ENCODE measurements at places on chromosomes 16 and 17.

DNA sequence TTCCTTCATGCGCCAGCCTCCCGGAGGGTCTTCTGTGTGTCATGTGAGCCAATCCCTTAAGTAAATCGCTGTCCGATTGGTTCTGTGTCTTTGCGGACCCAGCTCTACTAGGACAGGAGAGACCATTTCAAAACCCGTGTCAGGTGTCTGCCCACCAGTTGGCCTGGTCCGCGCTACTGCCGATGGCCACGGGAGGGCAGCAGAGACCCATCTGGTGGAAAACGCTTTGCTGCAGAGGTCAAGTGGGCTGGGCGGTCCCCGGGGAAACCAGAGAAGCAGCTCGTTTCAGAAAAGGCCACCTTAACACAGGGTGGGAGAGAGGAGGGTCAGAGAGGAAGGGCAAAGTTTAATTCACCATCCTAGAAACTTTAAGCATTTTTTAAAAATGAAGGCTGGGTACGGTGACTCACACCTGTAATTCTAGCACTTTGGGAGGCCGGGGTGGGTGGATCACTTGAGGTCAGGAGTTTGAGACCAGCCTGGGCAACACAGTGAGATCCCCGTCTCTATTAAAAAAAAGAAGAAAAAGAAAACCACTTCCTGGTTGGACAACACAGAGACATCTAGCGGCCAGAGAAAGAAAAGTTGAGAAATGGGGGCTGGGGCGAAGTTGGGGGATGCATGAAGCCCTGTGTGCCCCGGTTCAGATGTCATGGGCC lies 2.8 kb upstream of the CIBAR2 start:
- peak; percentile 33 for DNase-seq

DNA sequence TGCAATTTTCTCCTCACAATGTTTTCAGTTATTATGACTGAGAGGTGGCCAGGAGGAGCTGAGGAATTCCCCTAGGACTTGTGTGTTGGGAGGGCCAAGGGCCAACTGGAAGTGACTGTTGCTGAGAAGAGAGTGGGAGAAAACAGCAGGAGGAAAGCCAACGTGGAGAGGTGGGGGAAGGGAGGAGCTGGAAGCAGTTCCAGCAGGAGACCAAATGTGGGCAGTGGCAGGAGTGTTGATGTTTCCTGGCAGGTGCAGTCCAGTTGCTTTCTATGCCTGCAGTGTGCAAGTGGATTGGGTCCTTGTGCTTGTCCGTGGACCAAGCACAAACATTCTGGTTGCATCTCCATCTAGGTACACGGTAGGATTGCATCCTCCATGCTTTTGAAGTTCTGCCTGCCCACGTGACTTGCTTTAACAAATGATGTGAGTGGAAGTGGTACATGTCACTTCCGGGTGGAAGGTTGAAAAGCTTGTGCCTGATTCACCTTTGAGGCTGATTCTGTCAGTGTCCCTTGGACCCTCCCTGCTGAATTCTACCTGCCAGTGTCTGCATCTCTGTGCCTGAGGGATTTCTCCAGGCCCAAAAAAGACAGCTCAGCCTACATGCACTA lies 54.7 kb upstream of the CRHR1 start:
- DNase-seq, result no peak

DNA sequence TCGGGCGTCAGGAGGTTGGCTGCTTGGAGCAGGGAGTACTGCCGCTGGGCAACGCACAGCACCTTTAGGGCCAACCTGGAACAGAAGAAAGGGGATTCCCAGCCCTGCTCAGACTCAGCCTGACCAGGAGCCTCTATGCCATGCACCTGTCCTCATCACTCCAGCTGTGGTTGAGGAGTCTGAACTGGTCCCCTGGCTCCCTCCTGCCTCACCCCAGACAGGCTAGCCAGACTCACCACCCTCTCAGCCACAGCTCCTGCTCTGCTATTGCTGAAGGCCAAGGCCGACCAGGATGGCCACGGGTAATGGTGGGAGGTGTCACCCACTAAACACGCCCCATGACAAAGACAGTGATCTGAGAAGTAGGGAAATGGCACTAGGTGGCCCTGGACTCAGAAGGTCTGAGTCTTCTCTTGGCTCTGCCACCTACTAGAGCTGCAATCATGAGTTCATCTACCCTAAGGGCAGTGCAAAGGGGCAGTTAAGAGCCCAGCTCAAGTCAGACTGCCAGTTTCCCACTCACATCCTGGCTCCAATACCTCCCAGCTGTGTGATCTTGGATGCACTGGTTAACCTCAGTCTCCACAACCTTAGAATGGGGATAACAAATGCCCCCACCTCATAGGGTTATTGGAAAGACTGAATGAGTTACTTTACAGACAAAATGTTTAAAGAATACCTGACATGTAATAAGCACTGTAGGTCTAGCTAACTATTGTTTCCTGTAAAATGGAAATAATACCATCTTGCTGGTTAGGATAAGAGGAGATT lies 13.8 kb upstream of the GFAP start:
- no peak for DNase-seq

- DNase-seq, result no peak
Measured at GRCh38 chr16:59605706-59606105, 871.6 kb upstream of the GOT2 start.

DNA sequence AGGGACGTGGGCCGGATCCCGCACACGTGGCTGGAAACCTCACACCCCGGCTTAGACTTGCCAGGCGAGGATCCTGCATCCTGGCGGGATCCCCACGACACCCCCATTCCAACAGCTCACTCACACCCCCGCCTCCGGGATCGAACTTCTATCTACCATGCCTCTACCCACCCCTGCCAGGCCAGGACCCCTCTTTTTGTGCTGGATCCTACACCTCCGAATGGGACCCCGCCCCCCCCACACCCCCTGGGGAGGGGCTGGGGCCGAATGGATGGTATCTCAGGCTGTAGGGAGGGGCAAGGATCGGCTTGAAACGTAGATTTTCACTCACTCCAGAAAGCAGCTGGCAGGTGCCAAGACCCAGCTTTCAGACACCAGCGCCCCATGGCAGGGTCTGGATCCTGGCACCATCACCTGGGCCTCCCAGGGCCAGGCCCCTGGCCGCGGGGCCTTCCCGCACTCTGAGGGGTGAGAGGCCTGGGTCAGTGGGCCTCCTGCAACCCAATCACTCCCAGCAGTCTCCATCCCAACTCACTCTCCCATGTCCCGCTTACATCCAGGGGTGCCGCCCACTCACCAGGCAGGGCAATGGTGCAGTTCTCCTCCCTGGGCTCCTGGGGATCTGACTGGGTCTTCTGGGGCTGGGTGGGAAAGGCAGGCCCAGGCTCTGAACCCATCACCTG lies 6.7 kb downstream of the PRSS36 start:
- DNase-seq, result no peak

GRCh38 chr16:64469906-64470702 lies 651.8 kb downstream of the CDH11 start:
- no peak for DNase-seq

- no peak for DNase-seq
Measured at GRCh38 chr17:44087319-44087718, 16.8 kb downstream of the G6PC3 start.

GRCh38 chr17:72056727-72057290 lies 64.0 kb upstream of the SOX9 start:
- no peak for DNase-seq

- no peak for DNase-seq
Measured at GRCh38 chr17:29903471-29903870, 26.6 kb downstream of the SSH2 start.

GRCh38 chr17:29115961-29116803 lies 64.0 kb downstream of the MYO18A start:
- peak; percentile 28 for DNase-seq

DNA sequence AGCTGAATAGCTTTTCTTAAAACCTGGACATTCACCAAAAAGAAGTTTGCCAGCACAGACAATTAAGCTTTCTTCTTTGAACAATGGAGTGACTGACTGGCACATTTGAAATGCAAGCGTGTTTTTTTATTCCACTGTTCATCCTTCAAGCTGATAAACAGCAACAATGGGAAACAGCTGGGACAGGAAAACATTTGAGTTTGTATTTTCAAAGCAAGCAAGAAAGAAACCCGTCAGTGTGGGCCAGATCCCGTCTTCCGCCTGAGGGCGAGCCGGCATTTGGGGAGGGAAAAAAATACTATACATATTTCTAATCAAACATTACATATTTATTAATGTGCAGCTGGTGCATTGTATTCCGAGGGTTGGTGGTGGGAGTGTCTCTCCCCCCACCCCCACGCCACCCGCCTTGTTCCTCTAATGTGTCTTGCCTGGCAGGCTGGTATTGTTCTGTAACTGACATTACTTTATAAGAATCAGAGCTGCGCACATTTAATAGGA lies 94.3 kb downstream of the CYLD start:
- no peak for DNase-seq

DNA sequence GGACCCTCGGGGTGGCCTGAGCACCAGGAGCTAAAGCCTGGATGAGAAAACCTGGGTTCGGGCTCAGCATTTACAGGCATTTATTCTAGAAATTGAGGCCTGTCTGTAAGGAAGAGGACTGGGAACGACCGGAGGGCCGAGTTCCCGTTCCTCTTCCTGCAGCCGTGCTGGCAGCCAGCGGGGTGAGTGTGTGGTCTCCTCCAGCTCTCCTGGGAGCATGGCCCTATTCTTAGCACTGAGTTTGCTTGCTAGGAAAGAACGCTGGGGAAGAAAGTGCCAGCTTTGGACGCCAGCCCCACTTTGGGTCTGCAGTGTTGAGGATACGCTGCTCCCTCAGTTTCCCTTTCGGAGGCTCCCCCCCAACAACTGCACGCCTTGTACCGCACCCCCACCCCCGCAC lies 49.6 kb downstream of the MGAT5B start:
- no peak for DNase-seq

DNA sequence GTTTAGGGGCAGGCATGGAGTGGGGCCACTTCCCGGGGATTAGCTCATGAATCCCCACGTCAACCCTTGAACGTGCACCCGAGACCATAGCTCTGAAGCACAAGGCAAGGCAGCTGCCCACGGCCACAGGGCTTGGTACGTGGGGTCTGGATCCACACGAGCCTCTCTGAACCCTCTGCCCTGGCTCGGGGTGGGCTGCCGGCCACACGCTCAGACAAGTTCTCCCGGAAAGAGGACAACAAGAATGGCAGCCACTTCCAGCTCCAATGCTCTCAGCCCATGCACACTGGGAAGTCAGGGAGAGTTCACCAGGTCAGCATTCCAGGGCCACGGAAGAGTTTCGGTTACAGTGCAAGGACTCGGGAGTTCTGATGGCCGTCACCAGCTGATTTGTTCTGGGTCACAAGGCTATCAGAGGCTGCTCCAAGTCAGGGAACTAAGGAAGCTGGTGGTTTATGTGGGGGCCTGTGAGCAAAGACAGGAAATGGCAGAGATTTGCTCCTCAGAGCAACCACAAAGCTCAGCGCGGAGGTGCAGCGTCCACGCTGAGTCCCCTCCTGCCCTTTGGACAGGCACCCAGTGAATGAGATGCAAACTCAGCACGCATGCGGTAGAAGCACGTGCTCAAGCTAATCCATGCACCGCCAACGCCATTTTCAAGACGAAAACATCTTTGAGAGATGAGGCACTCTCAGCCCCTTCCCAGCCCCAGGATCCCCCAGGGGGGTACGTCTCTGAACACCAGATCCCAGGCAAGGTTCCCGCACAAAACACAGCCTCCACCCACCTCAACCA lies 356.4 kb downstream of the FOXL1 start:
- no peak for DNase-seq

- no peak for DNase-seq
Measured at GRCh38 chr16:78639775-78640174, 540.3 kb downstream of the WWOX start.

GRCh38 chr17:75864448-75864871 lies 9.3 kb upstream of the WBP2 start:
- DNase-seq, result no peak

- DNase-seq, result no peak
Measured at GRCh38 chr17:47066095-47066494, 87.0 kb upstream of the RPRML start.

- peak; percentile 17 for DNase-seq
Measured at GRCh38 chr16:648071-648780, 939 bp upstream of the WDR90 start.

DNA sequence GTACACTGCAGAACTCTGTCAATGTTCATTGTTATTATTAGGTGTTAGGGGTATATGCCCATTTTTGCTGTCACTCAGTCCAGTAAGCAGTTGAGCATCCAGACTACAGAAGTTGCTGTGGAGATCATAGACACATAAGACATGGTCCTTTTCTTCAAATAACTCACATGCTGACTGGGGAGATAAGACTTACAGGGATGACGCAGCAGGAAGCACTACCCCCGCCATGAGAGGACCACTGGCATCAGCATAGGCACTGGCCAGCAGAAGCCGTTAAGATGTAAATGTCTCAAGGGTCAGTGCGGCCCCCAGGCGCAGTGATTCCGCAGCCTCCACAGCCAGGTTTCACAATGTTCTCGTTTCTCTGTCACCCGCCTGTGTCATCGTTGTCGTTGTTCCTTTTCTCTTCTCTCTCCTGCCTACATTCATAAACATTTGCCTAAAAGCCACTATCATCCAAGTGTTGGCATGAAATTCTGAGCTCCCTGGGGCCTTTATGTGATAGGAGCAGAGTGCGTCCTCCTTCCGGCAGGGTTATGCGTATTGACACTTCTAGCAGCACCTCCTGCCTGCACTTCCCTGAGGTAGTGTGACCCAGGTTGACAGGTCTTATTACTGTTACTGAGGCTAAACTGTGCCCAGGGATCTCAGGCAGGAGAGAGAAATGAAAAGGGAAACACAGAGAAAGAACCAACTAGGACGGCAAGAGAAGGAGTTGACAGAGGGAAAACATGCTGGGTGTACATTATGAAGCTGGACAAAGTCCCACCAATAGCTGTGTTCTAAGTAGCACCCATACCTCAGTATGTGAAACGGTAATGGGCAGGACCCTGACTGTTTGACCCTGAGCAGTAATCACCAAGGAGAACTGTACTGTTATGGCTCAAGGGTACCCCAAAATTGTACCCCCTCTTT lies 17.9 kb downstream of the TANGO6 start:
- DNase-seq, result no peak

DNA sequence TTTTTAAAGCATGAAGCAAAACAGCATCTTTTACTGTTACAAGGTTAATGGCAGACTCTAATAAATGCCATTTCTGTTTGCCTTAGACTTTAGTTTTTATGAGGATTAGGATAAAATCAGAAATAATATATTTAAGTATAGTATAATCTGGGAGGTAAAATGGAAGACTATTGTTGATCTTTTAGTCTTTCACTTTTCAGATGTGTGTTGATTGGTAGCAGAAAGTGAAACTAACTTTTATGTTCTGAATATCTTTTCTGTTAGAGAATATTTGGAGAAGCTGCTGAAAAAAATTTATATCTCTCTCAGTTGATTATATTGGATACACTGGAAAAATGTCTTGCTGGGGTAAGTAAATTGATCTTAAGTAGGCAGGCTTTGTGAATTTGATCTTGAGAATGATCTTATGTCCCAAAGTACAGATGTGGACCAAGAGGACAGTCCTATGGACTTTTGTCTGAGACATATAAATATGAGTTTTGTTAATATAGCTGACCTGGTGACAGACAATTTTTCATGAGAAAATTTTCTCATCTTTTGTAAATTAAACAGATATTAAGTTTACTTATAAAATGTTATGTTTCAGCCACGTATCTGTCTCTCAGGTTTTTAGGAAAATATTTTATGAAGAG lies 64.1 kb downstream of the NF1 start:
- no peak for DNase-seq

Measured in GF-D8 (cell line).